ENCODE measurements at places on chromosomes 7 and 10. TPM values are rescaled to one million over a fixed set of nuclear protein-coding genes. Genes with fewer than 3 reads are reported as not detected.

The KLF14 gene
- not detected for total RNA-seq

The STYXL1 gene
- total RNA-seq: 36.4 TPM

The RELN gene
- not detected for total RNA-seq

The GLI3 gene
- 6.0 TPM for total RNA-seq

The ASZ1 gene
- total RNA-seq: not detected

The FZD8 gene
- 2.9 TPM for total RNA-seq

The ALOX5 gene
- not detected for total RNA-seq

The MYOF gene
- total RNA-seq: 27.2 TPM

The MLLT10 gene
- 66.0 TPM for total RNA-seq

The RNLS gene
- 8.8 TPM for total RNA-seq

The AKR1B15 gene
- not detected for total RNA-seq

The MYOZ1 gene
- not detected for total RNA-seq

The SLC4A2 gene
- 111 TPM for total RNA-seq

The TET1 gene
- 4.8 TPM for total RNA-seq

The CCM2 gene
- total RNA-seq: 37.3 TPM

The SPDYE2 gene
- total RNA-seq: not detected

The SLC13A1 gene
- not detected for total RNA-seq

The MLXIPL gene
- total RNA-seq: not detected

The PLXNA4 gene
- total RNA-seq: under 0.01 TPM

The AGAP9 gene
- total RNA-seq: 2.9 TPM

The CRYGN gene
- total RNA-seq: not detected

The TMEM213 gene
- total RNA-seq: not detected

The PHKG1 gene
- 0.15 TPM for total RNA-seq

The TAS2R4 gene
- total RNA-seq: 1.4 TPM

The IL6 gene
- 16.8 TPM for total RNA-seq

The VPS37D gene
- total RNA-seq: 2.9 TPM

The EPDR1 gene
- 105 TPM for total RNA-seq

The AP4M1 gene
- 12.4 TPM for total RNA-seq

The CDHR3 gene
- total RNA-seq: 3.7 TPM

The FAM25G gene
- not detected for total RNA-seq

The NUTM2E gene
- total RNA-seq: not detected

The CALCR gene
- not detected for total RNA-seq

The HYAL4 gene
- not detected for total RNA-seq
